ENCODE measurements at places on chromosomes 2 and 18.

DNA sequence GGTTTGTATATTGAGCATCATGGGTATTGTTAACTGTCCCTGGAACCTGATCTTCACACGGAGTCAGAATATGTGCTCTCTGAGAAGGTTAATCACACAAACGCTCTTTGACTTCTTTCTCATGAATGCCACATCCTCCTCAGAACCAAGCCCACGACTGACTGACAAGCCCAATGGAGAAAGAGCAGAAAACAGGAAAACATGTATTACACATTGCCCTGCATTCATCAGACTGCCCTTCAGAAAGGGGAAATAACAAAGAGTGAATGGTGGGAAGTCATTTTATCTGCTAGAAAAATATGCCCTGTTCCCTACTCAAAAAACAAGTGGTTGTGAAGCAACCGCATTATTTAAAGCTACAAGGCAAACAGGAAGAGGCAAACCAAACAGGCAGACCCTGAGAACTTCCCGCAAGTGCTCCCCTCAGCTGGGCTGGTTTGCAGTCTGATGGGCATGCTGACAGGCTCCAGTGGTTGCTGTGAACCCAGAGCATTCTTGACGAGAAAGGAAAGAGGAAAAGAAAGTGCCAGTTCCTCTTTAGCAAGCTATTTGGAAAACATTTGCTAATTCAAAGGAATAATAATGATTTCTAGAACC lies 172.9 kb upstream of the SETBP1 start:
- DNase-seq: no peak

GRCh38 chr18:55998071-55998522 lies 410.1 kb upstream of the TCF4 start:
- DNase-seq: no peak

- no peak for DNase-seq
These were observed 9.6 kb downstream of the TAF1B start for GRCh38 chr2:9852881-9853280.

DNA sequence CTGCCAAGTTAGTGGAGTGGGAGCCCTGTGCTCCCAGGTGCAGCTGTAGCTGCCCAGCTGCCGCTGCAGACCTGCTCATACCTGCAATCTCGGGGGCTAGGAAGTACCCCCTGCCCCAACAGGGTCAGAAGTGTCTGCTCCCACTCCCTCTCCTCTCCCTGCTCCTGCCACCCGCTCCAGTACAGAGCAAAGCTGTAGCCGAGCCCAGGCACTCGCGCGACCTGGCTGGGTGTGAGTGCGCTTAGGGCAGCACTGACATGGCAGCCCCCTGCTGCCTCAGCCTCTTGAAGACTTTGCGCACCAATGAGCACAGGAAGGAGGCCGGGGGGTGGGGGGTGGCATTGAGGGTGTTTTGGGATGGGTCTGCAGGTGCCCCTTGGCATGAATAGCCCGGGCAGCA lies 1951.4 kb downstream of the SUCLG1 start:
- DNase-seq: no peak

DNA sequence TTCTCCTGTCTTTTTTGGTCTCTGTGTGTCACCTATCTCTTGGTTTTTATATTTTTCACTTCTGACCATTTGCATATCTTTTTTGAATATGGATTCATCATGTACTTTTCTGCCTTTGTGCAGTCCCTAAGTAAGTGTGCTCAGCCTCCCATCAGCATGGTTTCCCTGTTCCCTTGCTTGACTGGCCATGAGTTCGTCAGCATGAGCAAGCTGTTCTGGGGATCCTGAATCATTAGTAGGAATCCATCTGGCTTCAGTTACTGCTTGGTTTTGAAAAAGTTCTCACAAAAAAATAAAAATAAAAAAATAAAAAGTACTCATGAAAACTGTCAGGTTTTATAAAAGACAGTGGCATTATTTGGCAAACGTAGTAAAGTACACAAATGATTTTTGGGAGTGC lies 144.1 kb downstream of the NCOA1 start:
- DNase-seq: no peak

DNA sequence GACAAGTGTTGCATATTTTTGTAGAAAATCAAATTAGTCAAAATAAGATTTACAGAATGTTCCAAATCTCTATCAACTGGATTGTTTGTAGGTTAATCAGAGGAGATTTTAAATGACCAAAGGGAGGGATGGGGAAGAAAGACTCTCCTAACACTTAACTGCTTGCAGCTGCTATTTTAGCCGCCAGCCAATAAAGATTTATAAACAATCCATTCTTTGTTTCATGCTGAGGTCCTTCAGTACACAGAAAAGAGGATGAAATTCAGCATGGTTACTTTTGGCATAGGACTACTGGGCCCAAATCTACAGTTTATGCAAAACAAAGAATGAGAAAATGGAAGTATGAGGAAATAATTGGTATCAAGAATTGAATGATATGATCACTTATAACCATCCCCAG lies 86.4 kb upstream of the FN1 start:
- no peak for DNase-seq

GRCh38 chr2:27489118-27489497 lies 435 bp downstream of the IFT172 start:
- DNase-seq: no peak

- no peak for DNase-seq
These were observed 278.2 kb downstream of the SOX11 start for GRCh38 chr2:5970347-5970746.

DNA sequence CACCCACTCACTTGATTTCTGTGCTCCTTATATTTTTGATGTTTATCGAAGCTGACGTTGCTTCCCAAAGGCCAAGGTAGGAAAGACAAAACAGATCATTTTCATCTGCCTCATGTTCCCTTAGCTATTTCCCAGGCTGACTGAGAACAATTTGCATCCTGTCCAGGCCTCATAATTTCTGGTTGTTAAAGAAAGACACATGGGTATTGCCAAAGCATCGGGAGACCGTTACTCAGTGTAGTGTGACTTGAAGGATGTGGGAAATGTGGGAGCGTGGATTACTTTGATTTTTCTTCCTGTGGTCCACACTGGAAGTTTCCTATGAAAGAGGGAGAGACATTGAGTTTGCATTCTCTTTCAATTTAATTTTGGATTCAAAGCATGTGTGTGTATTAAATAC lies 204.6 kb downstream of the TRIB2 start:
- DNase-seq: no peak

DNA sequence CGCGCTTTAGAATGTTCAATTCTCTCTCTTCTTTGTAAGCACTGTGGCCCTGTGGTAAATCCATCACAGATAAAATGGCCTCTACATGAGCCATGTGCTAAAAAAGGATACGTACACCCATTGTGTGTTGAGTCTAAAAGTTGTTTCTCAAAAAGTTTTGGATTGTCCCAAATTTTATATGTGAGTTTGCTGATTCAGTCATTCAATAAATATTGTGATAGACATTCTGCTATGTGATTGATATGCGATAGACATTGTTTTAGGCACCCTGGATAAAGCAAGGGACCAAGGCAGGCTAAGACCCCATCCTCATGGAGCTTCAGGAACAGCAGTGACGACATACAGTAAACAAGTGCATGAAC lies 53.5 kb downstream of the E2F6 start:
- no peak for DNase-seq

- DNase-seq: no peak
These were observed 465.8 kb downstream of the PARD3B start for GRCh38 chr2:205011031-205011430.

- DNase-seq: no peak
These were observed 122.2 kb downstream of the INHBB start for GRCh38 chr2:120468136-120468535.

DNA sequence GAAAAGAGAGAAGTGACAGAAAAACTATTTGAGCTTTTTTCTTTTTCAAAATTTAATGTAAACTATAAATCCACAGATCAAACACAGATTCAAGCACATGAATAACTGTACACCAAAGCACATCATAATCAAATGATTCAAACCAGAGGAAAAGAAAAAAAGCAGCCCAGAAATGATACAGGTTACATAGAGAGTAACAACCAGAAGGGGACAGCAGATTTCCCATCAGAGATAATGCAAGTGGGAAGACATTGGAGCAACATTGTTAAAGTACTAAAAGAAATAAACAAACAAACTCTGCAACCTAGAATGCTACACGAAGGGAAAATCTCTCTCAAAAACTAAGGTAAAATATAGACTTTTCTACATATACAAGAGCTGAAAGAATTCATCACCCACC lies 34.5 kb downstream of the CMPK2 start:
- no peak for DNase-seq

DNA sequence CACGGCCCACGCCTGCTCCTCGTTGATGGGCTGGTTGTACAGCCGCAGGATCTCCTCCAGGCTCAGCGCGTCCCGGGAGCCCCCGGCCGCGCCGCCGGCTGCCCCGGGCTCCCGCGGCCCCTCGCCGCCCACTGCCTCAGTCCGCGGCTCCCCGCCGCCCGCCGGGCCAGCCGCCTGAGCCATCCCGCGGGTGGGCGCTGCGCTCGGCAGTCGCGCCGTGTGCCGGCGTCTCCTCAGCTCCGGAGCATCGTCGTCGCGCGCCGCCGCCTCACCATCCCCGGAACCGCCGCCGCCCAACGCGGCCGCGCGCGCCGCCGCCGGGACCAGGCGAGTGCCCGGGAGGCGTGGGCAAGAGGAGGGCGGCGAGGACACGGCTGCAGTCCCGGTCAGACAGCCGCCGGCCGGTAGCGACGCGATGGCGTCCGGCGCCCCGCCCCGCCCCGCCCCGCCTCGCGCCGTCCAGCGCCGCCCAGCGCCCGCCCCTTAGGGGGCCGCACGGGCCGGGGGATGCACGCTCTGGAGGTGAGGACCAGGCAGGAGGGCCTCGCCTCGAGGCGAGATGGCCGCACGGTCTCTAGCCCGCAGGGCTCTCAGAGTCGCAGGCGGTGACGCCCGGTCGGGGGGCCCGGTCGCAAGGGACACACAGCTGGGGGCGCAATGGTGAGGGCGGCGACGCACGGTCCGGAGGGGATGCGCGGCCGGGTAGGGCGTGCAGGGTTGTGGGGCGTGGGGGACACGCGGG lies at the start of gene SPIRE1:
Gene SPIRE1, minus strand, starts transcription at position 424 of the 742 bp plus-strand sequence. Its CDS starts 241 bp downstream, at position 183.
- DNase-seq: no peak

- DNase-seq: no peak
These were observed 820.5 kb upstream of the POU3F3 start for GRCh38 chr2:104033399-104033798.

DNA sequence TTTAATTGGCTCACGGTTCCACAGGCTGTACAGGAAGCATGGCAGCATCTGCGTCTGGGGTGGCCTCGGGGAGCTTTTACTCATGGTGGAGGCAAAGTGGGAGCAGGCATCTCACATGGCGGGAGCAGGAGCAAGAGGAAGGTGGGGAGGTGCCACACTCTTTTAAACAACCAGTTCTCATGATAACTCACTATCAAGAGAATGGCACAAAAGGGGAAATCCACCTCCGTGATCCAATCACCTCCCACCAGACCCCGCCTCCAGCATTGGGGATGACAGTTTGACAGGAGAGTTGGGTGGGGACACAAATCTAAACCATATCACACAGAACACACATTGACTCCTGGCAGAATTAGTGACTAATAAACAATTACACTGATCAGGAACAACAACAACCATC lies 68.6 kb upstream of the ACKR3 start:
- no peak for DNase-seq

DNA sequence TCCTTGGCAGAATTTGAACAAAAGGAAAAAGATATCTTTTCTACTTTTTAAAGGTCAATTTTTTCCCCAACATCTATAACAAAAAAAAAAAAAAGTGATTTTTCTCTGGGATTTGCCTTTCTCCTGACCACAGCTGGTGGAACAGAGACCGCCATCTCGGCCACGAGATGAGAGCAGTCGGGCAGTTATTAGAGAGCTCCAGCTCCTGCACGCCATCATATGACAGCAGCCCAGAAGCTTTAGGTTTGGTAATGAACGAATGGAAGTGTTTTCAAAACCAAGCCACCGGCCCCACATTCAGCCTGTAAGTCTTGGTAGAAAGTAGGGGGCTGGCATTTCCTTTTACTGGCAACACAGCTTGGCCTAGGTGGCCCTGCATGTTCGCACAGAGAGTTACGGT lies 94.9 kb upstream of the FZD7 start:
- no peak for DNase-seq

DNA sequence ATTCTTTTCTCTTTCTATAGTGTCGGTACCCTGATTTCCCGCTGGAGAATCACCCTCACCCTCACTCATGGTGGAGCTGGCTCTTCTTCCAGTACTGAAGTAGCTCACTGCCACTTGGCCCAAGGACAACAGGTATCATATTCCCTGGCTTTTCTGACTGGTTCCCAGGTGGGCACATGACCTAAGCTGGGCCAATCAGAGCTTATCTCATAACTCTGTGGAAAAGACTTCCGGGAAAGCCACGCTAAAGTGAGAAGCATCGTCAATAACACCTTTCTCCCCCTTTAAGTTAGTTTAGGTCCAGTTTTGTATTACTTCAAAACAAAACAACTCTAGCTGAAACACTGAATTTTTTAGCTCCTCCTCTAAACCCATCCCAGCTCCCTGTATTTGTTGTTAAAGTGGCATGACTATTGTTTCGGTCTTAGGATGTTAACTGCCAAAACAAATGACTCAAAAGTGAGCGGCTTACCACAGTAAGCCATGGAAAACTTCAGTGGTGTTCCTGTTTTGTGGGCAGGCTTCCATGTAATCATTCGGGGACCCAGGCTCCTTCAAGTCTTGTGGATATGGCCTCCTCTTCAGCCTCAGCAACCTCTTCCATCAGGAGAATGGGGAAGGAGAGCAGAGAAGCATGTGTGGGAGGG lies 137.4 kb upstream of the DLX2 start:
- no peak for DNase-seq

DNA sequence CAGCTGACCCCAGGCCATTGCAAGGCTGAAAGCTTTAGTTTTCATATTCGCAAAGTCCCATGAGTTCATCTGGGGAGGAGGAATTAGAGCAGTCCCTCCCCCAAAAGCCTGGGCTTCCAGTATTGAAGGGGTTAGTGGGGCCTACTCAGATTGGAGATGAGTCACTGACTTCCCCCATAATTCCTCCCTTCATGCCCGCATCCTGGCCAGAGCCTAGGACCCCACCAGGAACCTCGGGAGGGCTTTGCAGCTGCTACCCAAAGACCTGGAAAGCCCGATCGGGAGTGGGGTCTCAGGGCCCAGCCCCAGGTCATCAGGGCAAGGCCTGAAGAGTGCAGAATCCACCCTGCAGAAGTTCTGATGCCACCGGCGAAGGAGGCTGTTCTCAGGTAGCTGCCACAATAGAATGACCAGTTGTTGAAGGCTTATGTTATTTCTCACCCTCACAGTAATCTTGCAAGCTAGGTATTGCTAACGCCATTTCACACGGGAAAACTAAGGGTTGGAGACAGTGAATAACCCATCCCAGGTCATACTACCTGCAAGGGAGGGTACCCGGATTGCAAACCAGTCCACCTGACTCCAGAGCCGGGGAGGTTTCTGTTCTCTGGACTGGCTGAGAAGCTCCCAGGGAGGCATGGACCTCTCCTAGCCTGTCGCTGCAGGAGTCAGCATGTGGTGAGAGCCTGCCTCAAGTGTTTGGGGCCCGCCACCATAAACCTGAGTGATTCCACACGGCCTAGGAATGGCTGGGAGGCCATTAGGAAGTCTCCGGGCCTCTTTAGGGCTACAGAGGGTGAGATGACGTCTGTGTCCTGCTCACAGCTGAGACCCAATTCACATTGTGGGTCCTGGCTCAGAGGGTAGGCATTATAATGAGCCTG lies 5.8 kb upstream of the ARID5A start:
- DNase-seq: no peak
